ENCODE measurements at places on chromosomes 3 and 15.

GRCh38 chr3:43582866-43583265, 38.9 kb downstream of the ANO10 start:
- no peak for DNase-seq

- no peak for DNase-seq
These were observed 295.3 kb downstream of the VPS13C start for GRCh38 chr15:61764981-61765380.

DNA sequence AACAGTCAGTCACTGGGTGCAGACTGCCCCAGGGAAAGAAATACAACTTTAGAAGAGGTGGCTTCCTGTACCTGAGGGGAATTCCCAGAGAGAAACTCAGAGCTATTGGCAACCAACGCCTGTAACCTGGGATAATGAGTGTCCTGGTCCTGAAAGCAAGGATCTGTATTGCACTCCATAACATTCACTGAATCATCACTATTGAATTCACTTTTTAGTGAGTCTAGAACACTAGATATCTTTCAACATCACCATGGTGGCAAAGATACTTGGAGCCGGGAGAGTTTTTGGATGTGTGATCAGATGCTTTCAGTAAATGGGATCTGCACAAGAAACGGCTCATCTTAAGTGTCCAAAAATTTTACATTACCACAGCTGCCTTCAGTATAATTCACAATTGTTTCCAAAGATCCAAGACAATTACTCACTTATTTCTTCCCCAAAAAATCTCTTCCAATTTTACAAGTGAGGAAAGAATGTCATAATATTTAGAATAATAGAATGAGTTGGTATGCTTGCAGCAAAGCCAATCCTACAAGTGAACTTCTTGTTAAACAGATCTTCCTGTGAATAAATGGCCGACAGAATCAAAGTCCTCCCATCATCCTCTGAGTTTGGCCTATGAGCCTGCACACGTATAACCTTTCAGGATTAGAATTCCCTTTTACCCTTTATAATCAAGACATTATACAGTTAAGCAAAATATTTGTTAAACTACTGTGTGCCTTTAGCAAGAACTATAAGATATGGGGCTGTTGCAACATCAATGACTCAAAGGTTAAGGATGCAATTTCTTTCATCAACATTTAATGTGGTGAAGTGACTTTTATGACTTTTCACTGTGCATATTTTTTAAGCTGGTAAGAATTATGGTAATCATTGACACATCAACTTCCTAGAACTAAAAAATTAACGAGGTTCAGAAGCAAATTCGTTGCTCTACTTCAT, 243.3 kb upstream of the COL8A1 start:
- DNase-seq = no peak

- no peak for DNase-seq
These were observed 471.5 kb upstream of the CADM2 start for GRCh38 chr3:84487296-84487695.

DNA sequence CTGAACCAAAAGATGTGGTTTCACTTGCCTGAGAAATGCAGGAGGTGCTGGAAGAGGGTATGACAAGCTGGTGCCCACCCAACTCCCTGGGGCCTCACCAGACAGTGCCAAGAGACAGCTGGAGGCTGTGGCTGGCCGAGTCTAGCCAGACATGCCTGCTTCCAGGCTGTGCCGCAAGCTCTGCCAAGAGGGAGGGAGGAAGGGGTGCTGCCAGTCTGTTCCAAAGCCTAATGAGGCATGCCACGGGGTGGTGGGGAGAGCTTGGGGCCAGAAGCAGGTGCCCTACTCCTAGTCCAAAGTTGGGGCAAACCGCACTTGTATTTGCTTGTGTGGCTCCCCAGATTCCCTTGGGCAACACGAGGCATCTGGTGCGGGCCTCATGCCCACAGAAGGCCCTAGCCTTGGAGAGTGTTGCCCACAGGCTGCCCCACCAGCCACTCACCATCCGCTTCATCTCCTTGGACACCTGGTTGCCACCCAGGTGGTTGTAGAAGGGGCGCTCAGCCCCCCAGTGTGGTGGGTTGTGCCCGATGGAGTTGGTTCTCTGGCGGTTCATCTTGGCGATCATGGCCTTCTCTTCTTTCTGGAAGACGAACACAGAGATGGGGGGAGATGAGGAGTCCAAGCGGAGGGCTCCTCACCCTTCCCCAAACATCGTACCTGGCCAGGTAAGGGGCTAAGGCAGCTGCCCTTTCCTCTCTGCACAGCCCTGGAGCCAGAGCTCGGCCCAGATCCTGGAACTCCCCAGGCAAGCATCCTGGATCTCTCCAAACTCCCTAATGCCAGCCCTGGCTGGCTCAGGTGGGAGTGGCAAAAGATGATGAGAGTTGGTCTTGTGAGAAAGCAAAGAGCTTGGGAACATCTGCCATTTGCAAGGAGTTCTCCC, 123.4 kb downstream of the SEC22A start:
- no peak for DNase-seq

- no peak for DNase-seq
These were observed 44.0 kb upstream of the ETV5 start for GRCh38 chr3:186152889-186153292.

GRCh38 chr3:9891072-9891622, 737 bp downstream of the JAGN1 start:
- no peak for DNase-seq

- no peak for DNase-seq
These were observed 116.4 kb upstream of the TOPAZ1 start for GRCh38 chr3:44125246-44125645.

Data from iPS DF 6.9 (cell line).